ENCODE measurements at places on chromosomes 11 and 22.
A peak's percentile ranks its signal among the peaks of the same experiment; 100 is the strongest.

DNA sequence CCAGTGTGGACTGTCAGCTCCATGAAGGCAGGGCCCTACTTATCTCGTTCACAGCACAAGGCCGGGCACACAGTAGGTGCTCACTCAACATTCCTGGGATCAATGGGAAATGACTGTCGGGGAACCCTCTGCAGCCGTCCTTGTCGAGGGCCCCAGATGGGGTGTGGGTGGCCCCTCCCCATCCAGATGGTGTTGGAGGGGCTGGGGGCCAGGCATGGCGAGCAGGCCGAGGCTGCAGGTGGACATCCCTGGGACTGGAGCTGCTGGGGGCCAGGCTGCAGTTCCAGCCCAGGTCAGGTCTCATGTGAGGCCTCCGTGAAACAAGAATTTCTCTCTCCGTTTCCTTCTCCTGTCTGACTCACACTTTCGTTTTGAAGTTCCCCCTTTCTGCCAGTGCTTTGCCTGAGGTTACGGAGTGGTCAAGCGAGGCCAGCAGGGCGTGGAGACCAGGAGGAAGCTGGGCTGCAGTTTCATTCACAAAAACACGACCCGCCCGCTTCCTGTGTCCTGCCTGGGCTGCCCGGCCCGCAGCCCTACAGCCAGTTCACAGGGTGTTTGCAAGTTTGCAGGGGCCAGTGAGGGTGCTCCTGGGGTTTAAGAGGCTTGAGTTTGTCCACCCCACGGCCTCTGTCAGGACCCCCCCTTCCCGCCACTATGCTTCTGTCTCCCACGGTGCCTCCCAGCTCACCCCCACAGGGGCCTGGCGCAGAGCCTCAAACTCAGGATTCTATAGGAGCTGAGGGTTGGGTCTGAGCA is 4.5 kb downstream of the MYEOV start:
- DNase-seq, result no peak

DNA sequence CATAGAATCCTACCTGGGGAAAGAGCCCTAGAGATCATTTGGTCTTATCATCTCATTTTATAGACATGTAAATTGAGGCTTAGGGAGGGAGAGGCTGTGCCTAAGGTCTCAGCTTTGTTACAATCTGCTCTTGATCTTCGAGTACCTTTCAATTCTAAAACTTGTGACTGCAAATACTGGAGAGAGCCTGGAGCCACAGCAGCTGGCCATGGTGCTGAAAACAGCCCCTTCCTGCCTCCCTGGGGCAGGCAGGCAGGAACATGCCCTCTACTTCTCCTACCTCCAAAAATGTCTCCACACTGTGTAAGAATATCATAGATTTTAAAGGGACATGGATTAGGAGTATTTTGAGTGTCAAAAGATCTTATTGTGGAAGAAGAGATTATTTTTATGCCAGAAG is 52.2 kb downstream of the C22orf42 start:
- DNase-seq, result no peak

- DNase-seq, result peak; percentile 6
These were observed 89.2 kb downstream of the PLEKHA7 start for GRCh38 chr11:16924826-16925560.

DNA sequence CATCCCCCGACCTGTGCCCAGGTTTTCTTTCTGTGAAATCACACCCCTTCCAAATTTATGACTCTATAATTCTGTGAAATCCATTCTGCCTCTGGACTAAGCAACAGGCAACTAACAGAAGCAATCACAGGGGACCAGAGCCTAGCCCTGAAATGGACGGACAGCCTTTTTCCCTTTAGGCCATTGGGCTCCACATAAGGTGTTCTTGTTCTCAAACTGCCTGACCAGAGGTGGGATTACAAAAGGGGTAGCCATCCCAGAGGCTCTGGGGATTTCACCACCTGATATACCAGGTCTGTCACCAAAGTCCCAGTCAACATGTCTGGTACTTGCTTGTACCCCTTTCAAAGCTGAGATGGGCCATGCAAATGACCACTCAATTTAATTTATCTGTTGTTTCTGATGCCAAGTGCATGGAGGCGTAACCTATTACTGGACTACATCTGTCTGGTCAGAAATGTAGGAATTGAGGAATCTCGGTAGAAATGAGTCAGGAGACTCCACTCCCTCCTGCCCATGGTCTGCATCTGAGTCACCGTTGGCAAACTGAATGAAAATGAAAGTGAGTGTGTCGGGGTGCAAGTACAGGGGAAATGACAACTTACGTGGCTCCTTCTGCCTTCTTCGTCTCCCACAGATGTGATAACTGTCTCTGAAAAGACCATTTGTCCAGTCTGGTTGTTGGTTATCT is 10.2 kb downstream of the DKK3 start:
- DNase-seq, result no peak

GRCh38 chr11:12043959-12044791 is 35.7 kb upstream of the DKK3 start:
- peak; percentile 69 for DNase-seq

DNA sequence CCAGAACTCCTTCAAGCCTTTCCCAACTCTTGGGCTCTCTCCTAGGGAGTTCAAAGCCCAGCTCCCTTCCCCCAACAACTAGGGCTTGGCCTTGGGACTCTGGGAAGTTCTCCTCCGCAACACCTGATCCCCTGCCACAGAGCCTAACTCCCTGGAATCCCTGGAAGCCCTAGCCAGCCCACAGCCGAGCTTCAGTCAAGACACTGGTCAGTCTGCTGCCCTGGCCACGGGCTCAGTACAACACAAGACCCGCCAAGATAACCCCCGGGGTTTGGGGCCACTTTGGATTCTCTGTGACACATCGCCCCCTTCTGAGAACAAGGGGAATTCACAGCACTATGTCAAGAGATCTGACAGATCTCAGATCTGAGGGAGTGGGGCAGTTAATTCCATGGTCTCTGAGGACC is 58.3 kb downstream of the SLC22A12 start:
- peak; percentile 21 for DNase-seq

GRCh38 chr11:13836666-13837065 is 125.9 kb upstream of the SPON1 start:
- DNase-seq, result no peak

DNA sequence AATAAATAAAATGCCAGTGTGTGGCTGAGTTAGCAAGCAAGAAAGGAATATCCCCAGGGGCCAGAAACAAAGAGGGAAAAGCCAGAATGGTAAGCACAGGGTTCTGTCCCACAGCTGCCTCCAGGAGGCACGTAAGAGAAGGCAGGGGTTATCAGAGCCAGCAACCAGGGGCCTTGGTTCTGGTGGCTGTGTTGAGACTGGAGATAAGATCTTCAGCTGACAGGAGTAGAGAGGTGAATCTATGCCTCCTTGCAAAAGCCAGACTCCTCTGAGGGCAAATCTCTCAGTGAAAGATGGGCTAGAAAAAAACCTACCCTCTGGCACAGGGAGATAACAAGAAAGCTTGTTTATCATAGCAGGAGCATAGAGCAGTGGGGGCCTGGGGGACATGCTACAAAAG is 29.8 kb upstream of the NFAM1 start:
- DNase-seq, result peak; percentile 21

DNA sequence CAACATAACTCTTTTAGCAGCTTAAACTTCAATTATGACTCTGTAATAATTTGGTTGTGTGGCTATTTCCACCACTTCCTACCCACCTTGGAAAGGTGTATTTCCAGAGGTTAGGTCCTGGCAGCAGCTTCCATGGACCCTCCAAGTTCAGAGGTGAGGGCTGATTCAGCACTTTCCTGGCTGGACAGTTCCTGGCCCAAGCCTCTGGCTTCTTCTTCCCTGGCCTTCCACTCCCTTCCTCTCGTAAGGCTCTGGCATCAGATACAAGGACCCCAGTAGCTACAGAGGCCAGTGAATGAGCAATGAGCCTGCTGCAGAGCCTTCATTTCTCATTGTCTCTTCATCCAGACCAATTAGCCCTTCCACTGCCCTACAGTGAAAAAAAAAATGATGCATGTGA is 98.1 kb upstream of the KIRREL3 start:
- no peak for DNase-seq

GRCh38 chr11:88421530-88421929 is 84.0 kb upstream of the CTSC start:
- DNase-seq, result no peak

GRCh38 chr11:34640050-34640923 is 19.4 kb downstream of the EHF start:
- DNase-seq, result no peak

GRCh38 chr11:13962198-13962561 is 343 bp upstream of the SPON1 start:
- no peak for DNase-seq

- no peak for DNase-seq
These were observed 91.7 kb upstream of the OR4B1 start for GRCh38 chr11:48124880-48125279.

DNA sequence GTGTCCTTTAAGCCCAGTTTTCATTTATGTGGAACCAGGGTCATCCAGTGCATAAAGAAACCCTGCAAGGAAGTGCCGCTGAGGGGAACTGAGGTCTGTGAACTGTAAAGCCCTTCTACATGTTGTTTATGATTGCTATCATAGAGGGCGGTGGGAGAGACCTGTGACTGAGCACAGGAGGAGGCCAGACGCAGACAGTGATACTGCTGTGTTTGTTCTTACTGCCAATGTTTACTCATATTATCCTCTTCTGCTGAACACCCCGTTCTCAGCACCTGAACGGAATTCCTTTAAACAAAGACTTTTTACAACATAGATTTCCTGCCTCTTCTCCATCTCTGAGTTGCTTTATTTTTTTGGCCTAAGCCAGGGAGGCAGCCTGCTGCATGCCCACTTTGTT is 967 bp upstream of the GALNT18 start:
- no peak for DNase-seq

GRCh38 chr11:12737024-12737423 is 62.8 kb downstream of the TEAD1 start:
- DNase-seq, result no peak

Measured in NCI-H1105 (cell line).